CD4-positive, alpha-beta T cell treated with Interleukin-12 subunit alpha and Interleukin-12 subunit beta, for 1 hour (primary cell): ENCODE measurements at places on chromosomes 3 and 15.

GRCh38 chr3:135304378-135304777 is 509.3 kb downstream of the EPHB1 start:
- DNase-seq, result no peak

GRCh38 chr3:51100536-51100851 is 284.6 kb upstream of the MANF start:
- DNase-seq, result no peak

- no peak for DNase-seq
Measured at GRCh38 chr3:128709038-128709437, 16.9 kb upstream of the RAB7A start.

DNA sequence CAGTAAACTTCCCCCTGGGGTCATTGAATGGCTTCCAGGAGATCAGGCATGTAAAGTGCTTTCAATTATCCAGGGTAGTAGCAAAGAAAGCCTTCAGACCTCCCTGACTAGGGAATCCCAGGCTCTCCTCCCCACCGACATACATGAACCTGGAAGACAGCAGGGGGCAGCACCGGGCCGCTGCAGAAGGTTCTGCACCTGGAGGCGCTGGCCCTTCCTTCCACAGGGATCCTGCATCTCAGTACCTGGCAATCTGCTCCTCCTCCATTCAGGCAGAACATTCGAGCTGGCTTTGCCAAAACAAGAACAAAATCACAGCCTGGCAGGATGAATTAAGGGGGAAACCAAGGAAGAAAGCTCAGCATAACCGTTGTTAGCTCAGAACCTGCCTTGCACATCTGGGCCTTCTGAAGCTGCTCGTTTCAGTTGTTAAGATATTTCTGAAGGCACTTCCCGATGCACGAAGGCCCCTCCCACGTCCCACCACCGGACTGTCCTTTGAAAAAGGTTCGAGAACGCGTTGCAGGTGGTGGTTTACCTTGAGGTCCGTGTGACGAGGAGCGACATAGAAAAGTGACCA is 237.7 kb downstream of the SLCO3A1 start:
- DNase-seq, result no peak

GRCh38 chr3:103609472-103609871 is 1174.7 kb downstream of the ZPLD1 start:
- no peak for DNase-seq

DNA sequence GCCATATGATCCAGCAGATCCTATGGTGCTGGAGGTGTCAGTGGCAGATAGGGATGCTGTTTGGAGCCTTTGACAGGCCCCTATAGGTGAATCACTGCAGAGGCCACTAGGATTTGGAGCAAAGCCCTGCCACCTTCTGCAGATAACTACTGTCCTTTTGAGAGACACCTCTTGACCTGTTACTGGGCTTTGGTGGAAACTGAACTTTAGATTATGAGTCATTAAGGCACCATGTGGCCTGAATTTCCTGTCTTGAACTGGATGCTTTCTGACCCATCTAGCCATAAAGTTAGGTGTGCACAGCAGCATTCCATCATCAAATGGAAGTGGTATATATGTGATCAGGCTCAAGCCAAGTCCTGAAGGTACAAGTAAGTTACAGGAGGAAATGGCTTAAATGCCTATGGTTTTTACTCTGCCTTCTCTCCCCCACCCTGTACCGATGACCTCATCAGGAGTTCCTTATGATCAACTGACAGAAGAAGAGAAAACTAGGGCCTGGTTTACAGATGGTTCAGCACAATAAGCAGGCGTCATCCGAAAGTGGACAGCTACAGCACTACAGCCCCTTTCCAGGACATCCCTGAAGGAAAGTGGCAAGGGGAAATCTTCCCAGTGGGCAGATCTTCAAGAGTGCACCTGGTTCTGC is 565.6 kb upstream of the AGTR1 start:
- no peak for DNase-seq
